ENCODE measurements at places on chromosomes 7 and 10. TPM values are rescaled to one million over a fixed set of nuclear protein-coding genes. Genes with fewer than 3 reads are reported as not detected.

DNA sequence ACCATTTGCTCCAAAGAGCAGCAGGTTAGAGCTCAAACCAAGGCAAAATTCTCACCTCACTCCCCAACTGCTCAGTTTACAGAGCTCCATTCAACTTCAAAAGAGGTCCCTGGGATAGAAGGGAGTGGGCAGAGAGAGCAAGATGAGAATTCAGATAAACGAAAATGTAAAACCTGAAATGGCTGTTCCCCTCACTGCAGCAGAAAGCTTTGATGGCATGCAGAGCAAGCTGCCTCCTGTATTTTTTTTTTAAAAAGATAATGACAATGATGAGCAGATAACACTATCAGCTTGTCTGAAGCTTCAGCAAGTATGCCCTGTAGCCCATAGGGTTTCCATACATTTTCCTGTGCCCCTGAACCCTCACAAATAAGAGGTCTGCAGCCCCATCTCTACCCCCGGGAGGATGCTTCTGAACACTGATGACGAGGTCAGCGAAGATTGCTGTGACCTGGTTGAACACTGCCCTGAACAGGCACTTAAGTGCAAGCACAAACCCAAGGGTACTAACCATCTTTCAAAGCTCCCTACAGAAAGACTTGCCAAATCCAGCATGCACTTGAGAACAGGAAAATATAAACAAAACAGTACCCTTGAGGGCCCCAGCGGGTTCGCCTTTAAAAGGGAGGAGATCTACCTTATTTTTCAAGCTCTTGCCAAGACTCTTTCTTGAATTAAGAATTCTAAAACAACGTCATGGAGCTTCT is 81.3 kb downstream of the GLI3 start:
- no peak for DNase-seq

DNA sequence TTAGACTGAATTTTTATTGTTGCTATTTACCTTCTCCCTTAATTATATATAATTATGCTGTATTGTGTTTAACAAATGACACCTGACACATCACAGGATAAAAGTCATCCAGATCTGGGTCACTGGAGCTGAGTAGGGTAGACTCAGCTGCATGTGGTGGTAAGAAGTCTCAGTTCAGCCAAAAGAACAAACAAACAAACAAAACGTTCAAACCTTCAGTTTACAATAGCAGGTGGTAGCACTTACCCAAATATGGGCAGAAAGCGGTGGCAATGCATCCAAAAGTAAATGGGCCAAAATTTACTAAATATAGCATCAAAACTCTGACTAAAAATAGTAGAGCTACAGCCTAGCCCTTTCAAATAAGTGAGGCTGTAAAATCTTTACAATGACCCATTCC is 42.2 kb downstream of the ZWINT start:
- DNase-seq = no peak

DNA sequence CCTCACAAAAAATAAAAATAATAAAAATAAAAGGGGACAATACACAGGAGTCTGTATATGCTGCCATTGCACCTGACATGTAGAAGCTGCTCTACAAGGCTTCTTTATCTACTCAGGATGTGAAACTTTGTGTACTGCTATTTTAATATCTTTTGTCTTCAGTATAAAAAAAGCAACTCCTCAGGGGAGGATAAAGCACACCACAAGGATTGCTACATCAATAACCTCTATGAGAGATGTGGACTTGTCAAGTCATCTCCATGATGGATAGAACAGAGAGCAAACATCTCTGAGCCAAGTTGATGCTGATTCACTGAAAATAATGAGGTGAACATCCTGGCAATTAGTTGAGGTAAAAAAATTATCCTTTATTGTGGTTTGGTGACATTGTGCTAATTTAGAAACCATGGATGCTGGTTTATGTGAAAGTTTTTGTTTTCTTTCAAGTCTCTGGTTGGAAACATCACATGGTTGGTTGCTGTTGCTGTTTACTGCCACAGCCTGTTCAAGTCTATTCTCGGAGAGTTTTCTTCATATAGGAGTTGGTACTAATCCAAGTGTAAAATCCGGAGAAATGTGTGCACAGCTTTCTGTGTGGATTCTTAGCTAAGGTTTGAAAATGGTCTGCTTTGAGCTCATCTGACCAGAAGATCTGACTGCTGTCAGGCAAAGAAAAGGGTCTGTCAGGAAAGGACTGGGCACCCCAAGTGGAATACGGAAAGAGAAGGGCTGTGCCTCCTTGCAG is 1.5 kb upstream of the HECW1 start:
- no peak for DNase-seq

GRCh38 chr10:132395704-132396493 is 1.1 kb upstream of the PWWP2B start:
- DNase-seq = no peak

The SLC26A3 gene
- 0.36 TPM for total RNA-seq

The CPVL gene
- total RNA-seq = 1.1 TPM

- no peak for DNase-seq
Observed at GRCh38 chr10:97788552-97789442, 17.0 kb upstream of the SFRP5 start.

The ZNF789 gene
- total RNA-seq = 15.1 TPM

The SFMBT2 gene
- 1.3 TPM for total RNA-seq

The GPR15LG gene
- total RNA-seq = 0.41 TPM

The MRLN gene
- total RNA-seq = not detected

The EPHA1 gene
- total RNA-seq = 0.39 TPM

DNA sequence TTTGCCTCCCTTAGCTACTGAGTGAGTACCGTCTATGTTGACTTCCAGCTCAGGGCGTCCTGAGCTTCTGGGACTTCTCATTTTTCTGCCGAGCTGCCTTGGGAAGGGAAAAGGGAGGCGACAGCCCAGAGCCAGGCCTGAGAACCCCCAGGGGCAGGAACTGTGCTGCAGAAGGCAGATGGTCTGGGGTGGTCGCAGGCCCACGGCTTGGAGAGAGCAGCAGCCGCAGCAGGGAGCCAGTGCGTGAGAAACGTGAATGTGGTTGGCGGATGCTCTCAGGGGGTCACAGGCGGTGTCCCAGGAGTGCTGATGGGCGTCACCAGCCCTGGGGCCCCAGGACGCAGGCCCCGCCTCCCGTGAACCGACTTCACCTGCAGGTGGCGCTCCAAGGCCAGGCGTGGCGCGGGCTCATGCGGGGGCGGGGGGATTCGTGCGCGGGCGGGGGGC is 9.2 kb upstream of the PWWP2B start:
- no peak for DNase-seq

The PITX3 gene
- total RNA-seq = 0.49 TPM

GRCh38 chr10:84531396-84531795 is 203.0 kb downstream of the CCSER2 start:
- no peak for DNase-seq

GRCh38 chr10:101222683-101223273 is 6.5 kb downstream of the LBX1 start:
- no peak for DNase-seq

The H2BK1 gene
- not detected for total RNA-seq

Data from Panc1 (cell line).